ENCODE measurements at places on chromosomes 1 and 21. TPM values are rescaled to one million over a fixed set of nuclear protein-coding genes. Genes with fewer than 3 reads are reported as not detected.

DNALI1 gene
- total RNA-seq = 5.0 TPM

PIGR gene
- not detected for total RNA-seq

KMO gene
- not detected for total RNA-seq

FCAMR gene
- total RNA-seq = not detected

GRCh38 chr1:2311184-2312032 lies 79.9 kb downstream of the MORN1 start:
- H3K27ac ChIP-seq = peak overlapping the region; percentile 38
- peaks cover 15% of the 10 kb centered on the region for H3K4me1 ChIP-seq
- H3K36me3 ChIP-seq = peaks cover 15% of the 10 kb centered on the region
- DNase-seq = peak; percentile 57

DNA sequence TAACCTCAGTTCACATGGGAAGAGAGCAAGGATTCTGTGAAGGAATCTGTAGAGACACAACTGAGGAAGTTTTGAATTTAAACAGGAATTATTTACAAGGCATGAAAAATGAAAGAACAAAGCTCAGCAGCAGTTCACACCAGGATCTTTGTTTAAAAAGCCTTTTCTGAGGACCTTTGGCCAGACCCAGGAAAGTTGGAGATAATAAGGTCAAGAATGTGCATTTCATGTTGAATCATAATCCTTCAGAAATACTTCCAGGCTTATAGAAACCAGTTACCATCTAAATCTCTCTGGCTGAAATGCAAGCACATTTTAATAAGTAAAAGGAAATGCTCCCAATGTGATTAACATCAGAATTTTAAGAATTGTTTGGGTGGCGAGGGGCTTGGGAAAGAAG lies 2.7 kb downstream of the CLIC6 start:
- H3K4me1 ChIP-seq = no peaks in the 10 kb centered on the region
- H3K27me3 ChIP-seq = peaks cover 37% of the 10 kb centered on the region
- H3K27ac ChIP-seq = no peak overlapping the region
- H3K36me3 ChIP-seq = no peaks in the 10 kb centered on the region
- no peak overlapping the region for H3K4me3 ChIP-seq
- DNase-seq = no peak

GRCh38 chr1:87273291-87273690 lies 55.4 kb upstream of the LMO4 start:
- no peaks in the 10 kb centered on the region for H3K27me3 ChIP-seq
- DNase-seq = no peak
- no peak overlapping the region for H3K4me3 ChIP-seq
- H3K27ac ChIP-seq = no peak overlapping the region
- H3K4me1 ChIP-seq = no peaks in the 10 kb centered on the region
- no peaks in the 10 kb centered on the region for H3K36me3 ChIP-seq

DNA sequence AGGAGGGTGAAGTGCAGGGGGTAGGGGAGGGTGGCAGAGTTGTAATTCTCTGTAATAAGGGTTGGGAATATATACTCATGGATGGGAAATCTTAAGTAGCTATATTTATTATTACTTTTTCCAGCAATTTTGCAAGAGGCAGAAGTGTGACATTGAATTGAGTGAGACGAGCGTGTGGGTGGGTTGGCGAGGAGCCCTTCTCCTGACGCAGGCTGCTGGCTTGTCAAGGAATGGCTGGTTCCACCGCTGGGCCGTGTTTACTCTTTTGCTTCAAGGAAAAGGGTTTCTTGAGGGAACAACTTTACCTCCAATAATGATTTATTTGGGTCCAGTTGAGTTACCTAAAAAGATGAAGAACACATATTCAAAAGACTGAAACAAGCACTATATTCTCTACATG lies 17.9 kb upstream of the DMRTA2 start:
- H3K4me3 ChIP-seq = no peak overlapping the region
- H3K27me3 ChIP-seq = no peaks in the 10 kb centered on the region
- H3K36me3 ChIP-seq = no peaks in the 10 kb centered on the region
- no peak for DNase-seq

DNA sequence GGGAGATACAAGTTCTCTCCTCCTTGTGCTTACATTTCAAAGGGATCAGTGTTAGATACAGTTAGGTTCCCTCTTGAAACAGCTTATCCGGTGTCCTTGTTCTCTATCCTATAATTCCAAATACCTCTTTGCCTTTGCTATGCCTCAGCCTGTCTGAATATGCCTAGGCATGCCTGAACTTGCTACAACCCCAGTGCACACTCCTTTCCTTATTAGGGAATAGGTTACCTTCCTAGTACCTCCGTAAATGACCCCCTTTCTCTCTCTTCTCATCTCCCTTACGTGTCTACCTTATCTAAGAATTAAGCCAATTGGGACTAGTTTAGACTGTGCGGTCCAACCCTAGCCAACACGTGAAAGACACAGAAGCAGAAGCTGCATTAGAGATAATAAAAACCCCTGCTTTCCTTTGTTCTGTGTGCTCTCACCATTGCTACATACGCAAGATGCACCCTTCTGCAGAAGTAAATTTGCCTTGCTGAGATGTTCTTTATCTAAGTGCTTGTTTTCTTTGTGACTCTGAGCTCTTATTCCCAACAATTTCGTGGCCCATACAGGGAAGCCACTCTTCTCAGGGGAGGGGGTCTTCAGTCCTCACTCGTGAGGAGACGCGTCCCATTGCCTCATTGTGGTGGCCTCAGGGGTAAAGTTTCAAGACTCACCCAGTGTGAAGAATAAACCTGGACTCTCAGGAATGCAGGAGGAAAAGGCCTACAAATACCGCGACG lies 802.1 kb downstream of the PLA2G4A start:
- no peak for DNase-seq
- no peak overlapping the region for H3K4me3 ChIP-seq
- no peak overlapping the region for H3K27ac ChIP-seq
- H3K36me3 ChIP-seq = no peaks in the 10 kb centered on the region
- H3K27me3 ChIP-seq = no peaks in the 10 kb centered on the region
- no peaks in the 10 kb centered on the region for H3K4me1 ChIP-seq

DNA sequence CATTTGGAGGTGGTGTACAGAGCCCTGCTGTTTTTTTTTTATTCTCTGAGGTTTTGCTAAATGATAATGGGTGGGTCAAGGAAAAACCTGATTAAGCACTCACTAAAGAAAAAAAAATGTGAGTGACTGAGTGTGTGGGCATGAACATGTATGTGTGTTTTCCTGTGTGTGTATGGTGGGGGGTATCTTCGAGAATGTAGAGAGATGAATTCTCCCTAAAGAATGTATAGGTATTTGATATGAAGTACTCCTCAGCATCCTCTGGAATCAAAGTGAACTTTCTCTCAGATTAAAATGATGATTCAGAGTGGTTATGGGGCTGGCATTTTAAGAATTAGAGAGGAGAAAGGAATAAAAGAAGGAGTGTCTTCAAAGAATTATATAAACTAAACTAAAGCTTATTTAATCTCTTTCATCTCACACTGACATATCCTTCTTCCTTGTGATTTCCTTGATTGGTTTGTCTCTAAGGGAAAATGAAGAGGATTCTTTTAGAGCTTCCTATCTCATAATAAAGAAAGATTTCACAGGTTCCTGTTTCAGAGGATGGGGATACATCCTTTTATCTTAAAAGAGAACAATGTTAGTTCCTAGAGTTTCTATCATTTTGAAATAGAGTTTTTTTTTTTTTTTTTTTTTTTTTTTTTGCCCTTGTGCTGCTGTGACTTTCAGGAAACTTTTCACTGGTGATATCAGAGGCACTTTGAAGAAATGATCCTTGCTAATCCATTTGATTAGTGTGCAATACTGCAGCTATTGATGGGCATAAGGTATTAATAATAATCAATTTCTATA lies 23.9 kb downstream of the S1PR1 start:
- no peaks in the 10 kb centered on the region for H3K36me3 ChIP-seq
- no peak for DNase-seq
- no peak overlapping the region for H3K4me3 ChIP-seq
- H3K27ac ChIP-seq = no peak overlapping the region

All from fibroblast of lung (primary cell).